ENCODE measurements at places on chromosomes 16 and 17. TPM values are rescaled to one million over a fixed set of nuclear protein-coding genes. Genes with fewer than 3 reads are reported as not detected.

Gene PRR35
- not detected for total RNA-seq

Gene RNU2-1
- total RNA-seq = not detected

Gene ULK2
- 178 TPM for total RNA-seq

Gene ZMYND15
- not detected for total RNA-seq

Gene EPX
- not detected for total RNA-seq

Gene KRTAP4-1
- total RNA-seq = not detected

Gene KRTAP4-4
- not detected for total RNA-seq

Gene TEKT5
- total RNA-seq = 2.8 TPM

Gene AOC2
- total RNA-seq = 2.5 TPM

Gene OR1F1
- 0.94 TPM for total RNA-seq

Gene CBFA2T3
- 3.8 TPM for total RNA-seq

Gene RGS11
- total RNA-seq = 21.0 TPM

Gene KRTAP2-1
- not detected for total RNA-seq

Gene CD7
- not detected for total RNA-seq

Gene MMD
- 134 TPM for total RNA-seq

Gene ZNF385C
- 0.31 TPM for total RNA-seq

Gene MMP28
- total RNA-seq = 9.7 TPM

Gene KRT27
- not detected for total RNA-seq

Gene BRICD5
- total RNA-seq = 8.5 TPM

Gene JUP
- total RNA-seq = 65.7 TPM

Gene KRT33A
- total RNA-seq = not detected

Gene SMIM5
- total RNA-seq = 0.31 TPM

Gene CLDN6
- 0.63 TPM for total RNA-seq

Gene ACE
- total RNA-seq = 7.5 TPM

Gene SOX9
- 27.9 TPM for total RNA-seq

Gene PFAS
- total RNA-seq = 35.1 TPM

Gene SLC52A1
- not detected for total RNA-seq

Gene ITGAX
- 1.3 TPM for total RNA-seq

Gene CDH13
- 50.1 TPM for total RNA-seq

Gene SERPINF2
- total RNA-seq = 0.31 TPM

Gene RNF112
- total RNA-seq = 47.6 TPM

Gene GJD3
- not detected for total RNA-seq

Gene CCL17
- total RNA-seq = not detected

Gene ITGA2B
- total RNA-seq = 8.8 TPM

Gene GAS2L2
- total RNA-seq = 0.31 TPM

Gene ATP1B2
- total RNA-seq = 16.6 TPM

Gene RAD51D
- 23.8 TPM for total RNA-seq

Gene G6PC1
- total RNA-seq = not detected

Gene ZSCAN10
- total RNA-seq = not detected

Gene WFIKKN1
- total RNA-seq = 1.3 TPM

Gene IGSF6
- total RNA-seq = 1.6 TPM

Gene RNF222
- total RNA-seq = not detected
